ENCODE measurements at places on chromosomes 3 and 15. TPM values are rescaled to one million over a fixed set of nuclear protein-coding genes. Genes with fewer than 3 reads are reported as not detected.

WDR5B gene
- 3.1 TPM for total RNA-seq

SEMA3B gene
- total RNA-seq, result 63.9 TPM

COL6A5 gene
- not detected for total RNA-seq

GCNT3 gene
- 0.18 TPM for total RNA-seq

AADAC gene
- not detected for total RNA-seq

SLCO2A1 gene
- total RNA-seq, result not detected

TTLL13 gene
- not detected for total RNA-seq

ZDHHC19 gene
- total RNA-seq, result not detected

SCN11A gene
- total RNA-seq, result not detected

CFAP92 gene
- not detected for total RNA-seq

TRPM1 gene
- not detected for total RNA-seq

GRCh38 chr3:148659512-148659911, 38.2 kb upstream of the AGTR1 start:
- no peak for DNase-seq

DNA sequence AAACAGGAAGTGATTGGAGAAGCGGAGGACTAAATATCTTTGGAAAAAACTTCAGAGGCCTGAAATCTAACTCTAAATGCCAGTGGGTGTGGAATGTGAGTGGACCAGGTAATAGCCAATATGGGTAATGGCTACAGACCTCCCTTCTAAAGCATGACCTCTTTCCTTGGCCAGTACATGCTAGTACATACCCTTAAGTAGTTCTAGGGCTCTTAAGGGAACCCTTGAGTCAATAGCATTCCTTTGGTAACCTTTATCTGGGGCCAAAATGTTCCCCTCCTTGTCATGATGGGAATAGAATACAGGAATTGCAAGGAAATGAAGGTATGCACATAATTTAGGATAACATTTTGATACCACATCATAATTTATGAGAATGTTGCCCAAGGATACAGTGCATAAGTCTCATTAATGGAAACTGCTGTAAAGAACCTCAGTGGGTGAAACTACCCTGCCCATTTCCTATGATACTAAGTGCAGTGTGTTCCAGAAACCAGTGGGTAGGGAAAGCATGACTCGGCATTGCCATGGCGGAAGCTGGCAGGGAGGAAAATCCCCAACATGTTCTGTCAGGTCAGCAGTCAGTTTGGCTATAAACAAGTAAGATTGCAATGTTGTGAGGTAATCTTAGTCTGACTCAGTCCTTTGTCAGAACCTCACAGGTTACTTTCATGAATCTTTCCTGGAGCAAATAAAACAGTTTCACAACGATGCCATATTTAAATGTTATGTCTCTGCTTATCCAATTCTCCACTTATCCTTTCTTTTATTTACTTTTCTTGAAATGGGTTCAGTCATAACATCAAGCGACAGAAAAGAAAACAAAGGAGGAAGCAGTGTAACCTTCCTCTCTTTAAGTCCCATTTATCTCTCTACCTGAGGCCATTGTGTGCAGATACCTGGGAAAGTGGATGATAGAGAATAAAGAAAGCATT, 23.5 kb upstream of the RAP2B start:
- peak; percentile 98 for DNase-seq

DNA sequence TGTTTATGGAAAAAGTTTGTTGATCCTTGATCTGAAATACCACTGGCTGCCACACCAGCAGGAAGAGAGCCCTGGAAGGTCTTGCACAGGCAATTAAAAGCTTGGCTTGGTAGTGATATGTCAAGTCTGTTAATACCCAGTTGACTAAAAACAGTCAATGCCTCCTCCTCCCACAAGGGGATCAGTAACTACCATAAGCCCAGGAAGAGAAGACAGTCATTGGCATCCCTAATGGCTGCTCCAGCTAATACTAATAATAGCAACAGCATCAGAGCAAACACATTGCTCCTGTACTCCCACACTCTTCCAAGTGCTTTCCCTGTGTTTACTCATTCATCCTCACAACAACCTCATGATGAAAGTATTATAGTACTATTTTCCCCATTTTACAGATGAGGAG, 528.6 kb downstream of the TAFA4 start:
- DNase-seq, result no peak

GRCh38 chr3:128052595-128053351, 536 bp downstream of the SEC61A1 start:
- no peak for DNase-seq

GRCh38 chr3:186166491-186167288, 57.8 kb upstream of the ETV5 start:
- DNase-seq, result no peak

DNA sequence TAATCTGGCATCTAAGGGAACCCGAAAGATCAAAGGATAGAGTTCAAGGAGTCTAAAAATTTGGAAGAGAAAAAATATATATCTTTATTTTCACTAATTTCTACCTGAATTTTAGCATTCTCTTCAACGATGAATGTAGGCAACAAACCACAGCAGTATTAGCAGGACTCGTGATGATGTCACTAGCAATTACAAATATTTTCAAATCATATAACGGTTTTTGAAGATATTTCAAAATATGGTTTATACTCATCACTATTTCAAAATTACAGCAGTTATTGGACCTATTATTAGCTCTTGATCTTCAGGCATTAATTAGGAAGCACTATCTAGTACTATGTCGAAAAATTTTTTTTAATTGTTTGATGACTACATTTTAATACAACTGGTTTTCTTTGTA, 27.0 kb upstream of the ANKDD1A start:
- DNase-seq, result no peak

- no peak for DNase-seq
Measured at GRCh38 chr3:122576174-122576940, 1.1 kb upstream of the PARP15 start.

GRCh38 chr15:82774496-82774895, 31.4 kb downstream of the FSD2 start:
- no peak for DNase-seq

DNA sequence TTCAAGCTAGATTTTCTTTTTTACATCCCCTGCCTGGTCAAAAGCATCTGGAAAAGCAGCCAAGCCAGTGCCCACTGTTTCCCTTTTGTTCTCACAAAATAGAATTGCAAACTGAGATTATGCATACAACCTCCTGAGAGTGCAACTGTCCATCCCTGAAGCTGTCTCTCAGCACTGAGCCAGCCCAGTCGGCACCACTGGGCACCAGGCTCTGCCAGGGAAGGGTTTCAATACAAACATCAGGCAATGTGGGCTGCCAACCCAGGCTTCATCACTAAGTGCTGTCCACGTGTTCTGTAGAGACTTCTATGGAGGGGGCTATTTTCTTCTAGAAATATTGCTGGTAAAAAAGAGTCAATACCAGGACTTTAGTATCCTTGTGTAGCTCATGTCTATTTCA, 356.3 kb upstream of the TBL1XR1 start:
- no peak for DNase-seq

DNA sequence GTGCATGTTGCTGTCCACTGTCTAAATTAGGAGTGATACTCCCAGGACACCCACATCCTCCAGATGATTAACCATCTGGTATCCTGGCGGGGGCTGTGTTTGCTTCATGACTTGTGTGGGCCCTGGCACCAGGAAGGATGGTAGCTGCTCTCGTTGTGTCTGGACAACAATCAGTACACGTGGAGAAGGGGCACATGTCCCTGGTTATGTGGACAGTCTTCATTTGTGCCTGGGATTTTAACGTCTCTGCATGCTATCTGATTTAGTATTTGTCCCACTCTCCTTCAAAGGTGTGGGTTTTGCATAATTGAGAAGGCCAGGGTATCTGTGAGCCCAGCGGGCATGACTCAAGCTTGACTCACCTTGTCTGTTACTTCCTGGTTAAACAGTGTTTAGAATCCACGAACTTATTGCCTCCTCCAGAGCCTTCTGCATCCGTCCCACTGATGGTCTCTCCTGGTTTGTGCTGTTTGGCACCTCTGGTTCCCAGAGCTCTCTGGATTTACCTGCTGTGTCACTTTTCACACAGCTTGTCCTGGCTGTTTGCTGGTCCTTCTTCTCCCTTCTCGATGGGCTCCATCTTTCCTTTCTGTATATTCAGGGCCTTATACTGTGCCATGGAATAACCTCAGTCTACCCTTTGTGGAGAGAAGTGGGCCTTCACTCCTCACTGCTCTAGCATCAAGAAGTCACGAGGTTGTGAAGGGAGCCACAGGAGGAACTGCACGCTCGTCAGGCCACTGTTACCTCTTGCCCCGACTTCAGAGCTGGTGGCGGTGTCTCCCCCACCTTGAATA, 32.5 kb downstream of the ARNT2 start:
- DNase-seq, result peak; percentile 93

GRCh38 chr3:2568156-2568555, 469.5 kb downstream of the CNTN4 start:
- no peak for DNase-seq

- peak; percentile 67 for DNase-seq
Measured at GRCh38 chr3:190676481-190676880, 162.6 kb downstream of the IL1RAP start.

DNA sequence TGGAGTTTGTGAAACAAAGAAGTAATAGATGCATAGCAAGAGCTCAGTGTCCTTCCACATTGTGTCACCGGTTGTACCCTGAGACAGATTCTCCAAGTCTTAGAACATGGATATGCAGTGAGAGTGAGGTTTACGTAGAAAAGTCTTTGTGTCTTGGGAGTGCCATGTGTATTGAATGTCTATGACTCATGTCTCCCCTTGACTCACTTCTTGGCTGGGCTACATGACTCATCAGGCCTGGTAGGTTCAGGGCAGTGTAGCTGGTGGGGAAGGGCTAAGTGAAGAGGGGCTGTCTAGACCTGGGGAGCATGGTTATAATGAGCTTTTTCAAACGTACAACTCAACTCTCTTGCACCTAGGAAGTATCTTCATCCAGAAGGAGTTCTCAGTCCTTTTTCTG, 167.4 kb downstream of the GAP43 start:
- DNase-seq, result peak; percentile 98

GRCh38 chr3:188310270-188310710, 156.3 kb downstream of the LPP start:
- DNase-seq, result no peak

GRCh38 chr15:30922480-30923311, 19.0 kb downstream of the FAN1 start:
- DNase-seq, result peak; percentile 48

- DNase-seq, result no peak
Measured at GRCh38 chr3:30673425-30674341, 67.3 kb downstream of the TGFBR2 start.

GRCh38 chr15:95138604-95139270, 907.4 kb downstream of the MCTP2 start:
- DNase-seq, result no peak

- no peak for DNase-seq
Measured at GRCh38 chr3:3315846-3316245, 136.4 kb upstream of the CRBN start.

GRCh38 chr3:133479895-133480669, 80.2 kb downstream of the BFSP2 start:
- DNase-seq, result peak; percentile 90

DNA sequence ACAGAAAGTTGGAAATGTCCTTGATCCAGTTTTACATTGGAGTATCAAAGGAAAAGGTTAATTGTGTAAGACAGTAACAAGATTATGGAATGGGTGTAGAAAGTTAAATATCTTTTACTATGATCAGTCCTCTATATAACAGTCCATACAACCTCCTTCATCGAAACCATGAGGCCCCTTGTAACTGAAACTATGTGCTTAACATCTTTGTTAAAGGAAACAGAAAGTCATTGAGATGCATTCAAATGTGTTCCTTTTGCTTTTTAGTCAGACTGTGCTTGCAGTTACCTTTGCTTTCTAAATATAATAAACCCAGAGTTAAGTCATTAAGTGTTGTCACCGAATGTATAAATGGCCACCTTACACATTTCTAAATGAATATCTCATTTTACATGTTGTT, 1298.5 kb downstream of the ROBO2 start:
- DNase-seq, result no peak

DNA sequence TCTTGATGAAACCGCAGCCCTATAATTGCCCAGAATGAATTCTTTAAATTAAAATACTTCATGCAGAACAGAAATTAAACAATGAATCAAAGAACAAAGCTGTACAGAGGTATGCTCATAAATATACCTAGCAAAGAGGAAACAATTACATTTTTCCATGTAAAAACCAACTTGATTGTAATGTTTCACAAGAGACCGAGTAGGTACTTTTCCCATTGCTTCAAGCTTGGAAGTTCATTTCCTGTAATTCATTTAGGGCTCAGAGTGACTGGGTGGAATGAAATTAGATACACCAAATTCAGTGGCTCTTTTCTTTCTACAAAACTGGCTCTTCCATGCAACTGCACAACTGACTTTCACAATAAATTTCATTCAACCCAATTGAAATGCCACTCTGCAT, 51.4 kb downstream of the FHIT start:
- DNase-seq, result no peak

DNA sequence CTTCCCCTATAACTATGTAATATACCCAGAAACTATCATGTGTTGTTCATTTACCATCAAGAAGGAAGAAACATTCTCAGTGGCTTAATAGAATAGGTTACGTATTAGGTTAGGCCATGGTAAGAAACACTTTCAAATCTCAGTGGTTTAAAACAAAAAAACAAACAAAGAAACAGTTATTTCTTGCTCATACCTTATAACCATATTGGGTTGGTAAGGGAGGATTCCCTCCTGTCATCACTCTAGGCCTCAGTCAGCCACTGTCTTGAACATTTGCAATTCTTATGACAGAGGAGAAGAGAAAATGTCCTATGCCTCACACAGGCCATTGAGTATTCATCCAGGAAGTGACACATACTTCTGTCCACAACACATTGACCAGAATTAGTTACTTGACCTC, 727.7 kb upstream of the NECTIN3 start:
- DNase-seq, result peak; percentile 45

- no peak for DNase-seq
Measured at GRCh38 chr15:69810431-69811354, 287.0 kb downstream of the TLE3 start.

- DNase-seq, result no peak
Measured at GRCh38 chr15:41892621-41893421, 1.0 kb downstream of the SPTBN5 start.

DNA sequence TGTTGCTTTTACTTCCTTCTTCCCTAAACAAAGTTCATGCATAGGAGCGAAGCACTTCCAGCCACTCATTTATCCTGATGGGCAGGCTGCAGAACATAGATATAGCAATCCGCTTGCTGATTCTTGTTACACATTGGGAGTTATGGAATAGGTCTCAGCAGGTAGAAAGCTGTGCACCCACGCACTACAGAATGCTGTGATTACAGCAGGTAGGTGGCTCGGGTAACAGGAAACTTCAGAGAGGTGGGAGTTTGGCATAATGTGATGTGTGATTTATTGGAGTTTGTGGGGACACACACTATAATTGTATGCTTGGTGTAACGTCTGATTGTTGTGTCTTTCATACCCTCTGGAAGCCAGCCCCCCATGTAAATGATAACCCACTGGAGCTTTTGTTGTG, 99.2 kb upstream of the MEIS2 start:
- DNase-seq, result no peak

- DNase-seq, result peak; percentile 58
Measured at GRCh38 chr15:100572362-100572983, 29.5 kb downstream of the LINS1 start.

- no peak for DNase-seq
Measured at GRCh38 chr3:44899683-44900367, 25.4 kb downstream of the TGM4 start.

All from PC-3 (cell line).